ENCODE measurements at places on chromosomes 5 and 9.
A peak's percentile ranks its signal among the peaks of the same experiment; 100 is the strongest.

DNA sequence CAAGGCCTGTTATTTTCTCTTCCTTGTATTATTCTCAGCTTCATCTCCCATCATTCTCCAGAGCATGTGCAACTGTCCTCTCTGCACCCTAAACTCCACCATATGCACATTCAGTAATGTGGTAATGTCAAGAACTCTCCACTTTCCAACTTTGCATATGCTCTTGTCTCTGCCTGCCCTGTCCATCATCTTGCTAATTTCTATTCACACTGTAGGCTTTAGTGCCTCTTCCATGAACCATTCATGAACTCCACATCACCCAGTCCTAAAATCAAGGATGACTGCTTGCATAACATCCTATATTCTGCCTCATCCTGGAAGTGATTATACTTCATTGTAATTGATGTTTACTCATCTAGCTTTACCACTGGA lies 354.8 kb downstream of the PDE4D start:
- no peak for DNase-seq

- no peak for DNase-seq
These were observed 105.4 kb upstream of the TBCA start for GRCh38 chr5:77881528-77881927.

- DNase-seq = no peak
These were observed 172.8 kb downstream of the RFK start for GRCh38 chr9:76221423-76221822.

GRCh38 chr9:122396614-122397148 lies 25.9 kb downstream of the PTGS1 start:
- DNase-seq = no peak

- no peak for DNase-seq
These were observed 44.7 kb upstream of the AKNA start for GRCh38 chr9:114432323-114433067.

- no peak for DNase-seq
These were observed 250.6 kb downstream of the ARRDC3 start for GRCh38 chr5:91132550-91132949.

DNA sequence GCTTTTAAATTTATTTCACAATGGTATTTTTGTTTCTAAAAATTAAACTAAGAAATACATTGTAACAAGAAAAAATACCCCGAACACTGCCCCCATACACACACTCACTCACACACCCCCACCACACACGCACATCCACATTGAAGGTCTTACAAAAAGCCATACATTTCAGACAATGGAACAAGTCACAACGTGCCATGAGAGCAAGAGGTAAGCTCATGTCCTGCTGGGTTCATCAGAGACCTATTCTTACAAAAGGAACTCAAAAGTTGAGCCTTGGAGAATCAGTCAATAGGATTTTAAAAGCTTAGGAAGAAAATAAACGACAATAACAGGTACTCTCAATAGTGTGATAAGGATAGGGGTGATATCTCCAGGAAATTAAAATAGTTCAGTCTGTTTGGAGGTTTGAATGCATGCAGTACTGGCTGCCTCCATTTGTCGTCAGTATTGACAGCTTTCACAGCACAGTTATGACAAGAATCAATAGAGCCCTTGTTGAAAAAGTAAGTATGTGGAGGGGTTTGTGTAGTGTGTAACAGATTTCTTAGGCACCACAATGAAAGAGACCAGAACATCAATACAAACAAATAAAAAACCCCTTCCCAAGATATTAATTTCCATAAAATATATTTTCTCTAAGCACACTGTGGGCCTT lies 1826.2 kb upstream of the CDH6 start:
- DNase-seq = no peak

DNA sequence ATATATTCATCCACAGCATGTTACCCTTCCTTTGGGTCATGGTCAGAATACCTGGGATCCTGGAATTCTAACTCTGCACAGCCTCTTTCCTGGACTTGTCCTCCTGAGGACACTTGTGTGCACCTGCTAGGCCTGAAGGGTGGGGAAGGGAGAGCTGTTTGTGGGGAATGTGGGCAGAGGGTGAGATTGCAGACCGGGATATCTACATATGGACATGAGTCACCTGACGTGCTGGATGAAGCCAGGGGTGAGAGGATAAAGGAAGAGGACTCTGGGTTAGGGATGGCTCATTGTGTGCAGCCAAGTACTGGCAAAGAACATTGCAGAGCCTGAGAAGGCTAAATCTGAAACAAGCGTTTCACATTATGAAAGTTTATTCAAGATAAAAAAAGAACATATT lies 241.4 kb upstream of the RPS23 start:
- no peak for DNase-seq

DNA sequence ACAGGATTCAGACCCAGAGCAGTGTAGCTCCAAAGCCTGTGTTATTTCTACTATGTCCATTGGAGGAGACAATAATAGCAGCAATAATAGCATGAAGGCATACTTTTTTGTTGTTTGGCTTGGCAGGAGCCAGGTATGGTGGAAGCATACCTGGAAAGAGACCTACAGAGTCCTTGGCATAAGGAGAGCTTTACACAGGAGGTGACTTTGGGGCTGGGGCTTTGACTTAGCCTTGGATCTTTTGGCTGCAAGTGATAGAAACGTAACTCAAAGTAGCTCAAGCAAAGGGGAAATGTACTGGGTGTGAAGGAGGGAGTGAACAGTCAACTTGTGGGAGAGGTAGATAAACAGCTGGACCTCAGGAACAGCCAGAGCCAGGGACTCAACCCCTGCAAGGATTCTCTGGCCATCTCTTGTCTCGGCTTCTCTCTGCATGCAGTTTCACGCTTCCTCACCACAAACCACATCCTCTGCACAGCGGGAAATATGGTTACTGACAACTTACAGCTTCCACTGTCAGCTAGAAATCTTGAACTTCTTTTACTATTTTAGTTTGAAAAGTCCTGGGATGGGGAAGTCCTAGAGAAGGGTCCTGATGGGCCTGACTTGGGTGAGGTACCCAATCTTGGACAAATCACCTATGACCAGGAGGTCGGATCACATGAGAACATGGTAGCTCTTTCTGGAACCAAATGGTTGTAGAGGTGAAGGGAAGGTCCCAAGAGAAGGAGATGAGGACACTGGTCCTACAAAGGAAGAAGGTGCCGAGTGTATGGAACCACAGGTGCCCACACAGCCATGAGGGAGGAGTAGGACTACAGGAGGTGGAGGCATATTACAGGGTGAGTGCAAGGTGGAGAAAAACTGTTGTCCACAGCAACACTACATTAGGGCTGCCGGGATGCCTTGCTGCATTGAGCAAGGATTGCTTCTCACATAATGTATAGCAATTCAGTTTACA lies 47.0 kb upstream of the TGFBR1 start:
- DNase-seq = peak; percentile 97

- peak; percentile 27 for DNase-seq
These were observed 363.8 kb downstream of the ARL15 start for GRCh38 chr5:53946405-53947100.

- DNase-seq = no peak
These were observed 8.8 kb upstream of the RICTOR start for GRCh38 chr5:39082995-39083394.

DNA sequence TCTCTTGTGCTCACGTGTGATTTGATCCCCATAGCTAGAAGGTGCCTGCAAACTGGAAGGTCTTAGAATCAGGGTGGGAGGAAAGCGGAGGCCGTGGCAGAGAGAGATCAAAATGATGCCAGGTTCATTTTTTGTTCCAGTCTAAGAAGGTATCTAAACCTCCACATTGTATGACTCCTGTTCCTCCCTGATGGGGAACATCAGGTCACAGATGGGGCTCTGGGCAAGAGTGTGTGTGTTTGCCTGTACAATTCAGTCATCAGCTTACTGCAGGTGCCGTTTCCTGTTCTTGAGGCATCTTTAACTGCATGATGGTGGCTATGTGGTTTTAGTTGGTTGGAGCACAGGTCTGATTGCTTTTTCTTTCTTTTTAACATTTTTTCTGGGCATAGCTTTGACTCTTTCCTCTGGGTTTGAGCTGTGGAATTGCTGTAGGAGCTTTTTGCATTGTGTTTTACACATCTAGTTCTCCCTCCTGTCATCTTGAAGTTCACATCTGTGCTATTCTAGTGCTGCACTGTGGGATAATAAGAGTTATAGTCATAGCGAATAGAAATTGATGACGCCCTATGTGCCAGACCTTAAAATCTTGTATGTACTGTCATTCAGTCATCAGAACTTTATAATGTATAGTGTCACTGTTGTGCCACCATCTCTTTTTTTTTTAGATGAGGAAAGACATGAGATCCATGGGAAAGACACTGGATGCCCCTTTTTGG lies 30.8 kb downstream of the ARHGAP26 start:
- no peak for DNase-seq

DNA sequence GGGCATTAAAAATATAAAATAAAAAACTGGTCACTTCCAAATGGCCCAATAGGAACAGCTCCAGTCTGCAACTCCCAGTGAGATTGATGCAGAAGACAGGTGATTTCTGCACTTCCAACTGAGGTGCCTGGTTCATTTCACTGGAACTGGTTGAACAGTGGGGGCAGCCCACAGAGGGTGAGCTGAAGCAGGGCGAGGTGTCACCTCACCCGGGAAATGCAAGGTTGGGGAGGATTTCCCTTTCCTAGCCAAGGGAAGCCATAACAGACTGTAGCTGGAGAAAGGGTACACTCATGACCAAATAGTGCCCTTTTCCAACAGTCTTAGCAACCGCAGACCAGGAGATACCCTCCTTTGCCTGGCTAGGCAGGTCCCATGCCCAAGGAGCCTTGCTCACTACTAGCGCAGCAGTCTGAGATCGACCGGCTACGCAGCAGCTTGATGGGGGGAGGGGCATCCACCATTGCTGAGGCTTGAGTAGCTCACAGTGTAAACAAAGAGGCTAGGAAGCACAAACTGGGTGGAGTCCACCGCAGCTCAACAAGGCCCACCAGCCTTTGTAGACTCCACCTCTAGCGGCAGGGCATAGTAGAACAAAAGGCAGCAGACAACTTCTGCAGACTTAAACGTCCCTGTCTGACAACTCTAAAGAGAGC lies 12.7 kb downstream of the RLN1 start:
- DNase-seq = no peak

DNA sequence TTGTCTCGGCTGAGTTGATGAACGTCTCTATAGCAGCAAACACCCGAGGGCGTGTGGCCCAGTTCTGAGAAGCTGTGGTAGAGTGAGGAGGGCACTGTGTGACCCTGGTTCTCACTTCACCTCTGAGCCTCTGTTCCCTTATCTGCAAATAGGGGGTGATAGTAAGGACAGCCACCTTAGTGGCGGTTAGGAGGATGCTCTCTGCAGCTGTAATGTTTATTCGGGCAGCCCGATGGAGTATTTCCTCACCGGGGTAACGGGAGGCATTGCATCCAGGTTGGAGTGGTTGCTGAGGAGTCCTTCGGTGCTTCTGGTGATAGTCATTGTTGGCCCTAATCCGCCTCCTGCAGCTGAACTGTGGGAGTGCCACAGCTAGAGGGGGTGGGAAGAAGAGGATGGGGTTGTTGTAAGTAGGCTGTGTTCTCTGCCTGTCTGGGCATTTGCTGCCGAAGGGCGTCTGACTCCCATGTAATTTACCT lies 13.9 kb downstream of the PRRC2B start:
- DNase-seq = peak; percentile 29

DNA sequence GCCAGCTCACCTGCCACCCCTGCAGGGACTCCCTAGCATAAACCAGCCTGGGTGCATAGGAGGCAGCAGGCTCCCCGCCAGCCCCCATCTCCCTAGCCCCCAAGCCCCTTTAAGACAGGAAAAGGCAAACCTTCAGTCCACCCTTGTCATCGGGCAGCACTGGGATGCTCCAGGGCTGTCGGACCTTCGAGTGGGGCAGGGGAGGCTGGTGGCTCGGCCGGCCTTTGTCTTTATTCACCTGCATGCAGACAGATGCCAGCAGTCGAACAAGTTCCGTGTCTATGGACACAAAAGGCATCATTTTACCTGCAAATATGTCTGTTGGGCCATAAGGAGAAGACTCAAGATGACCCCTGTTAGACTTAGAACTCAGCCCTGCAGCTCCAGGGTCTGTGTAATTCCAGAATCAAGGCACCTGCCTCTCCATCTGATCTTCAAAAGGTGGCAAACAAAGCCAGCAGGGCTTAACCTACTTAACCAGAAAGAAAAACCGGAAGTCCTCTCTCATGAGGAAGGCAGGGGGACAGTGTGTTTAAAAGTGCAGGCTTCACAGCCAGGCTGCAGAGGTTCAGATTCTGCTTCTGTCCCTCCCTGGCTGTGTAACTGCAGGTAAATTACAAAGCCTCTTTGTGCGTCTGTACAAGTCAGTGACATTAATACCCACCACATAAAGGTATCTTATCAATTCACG lies 16.2 kb downstream of the ANKS6 start:
- no peak for DNase-seq

- peak; percentile 68 for DNase-seq
These were observed 35.8 kb upstream of the SPRY4 start for GRCh38 chr5:142360607-142361120.

DNA sequence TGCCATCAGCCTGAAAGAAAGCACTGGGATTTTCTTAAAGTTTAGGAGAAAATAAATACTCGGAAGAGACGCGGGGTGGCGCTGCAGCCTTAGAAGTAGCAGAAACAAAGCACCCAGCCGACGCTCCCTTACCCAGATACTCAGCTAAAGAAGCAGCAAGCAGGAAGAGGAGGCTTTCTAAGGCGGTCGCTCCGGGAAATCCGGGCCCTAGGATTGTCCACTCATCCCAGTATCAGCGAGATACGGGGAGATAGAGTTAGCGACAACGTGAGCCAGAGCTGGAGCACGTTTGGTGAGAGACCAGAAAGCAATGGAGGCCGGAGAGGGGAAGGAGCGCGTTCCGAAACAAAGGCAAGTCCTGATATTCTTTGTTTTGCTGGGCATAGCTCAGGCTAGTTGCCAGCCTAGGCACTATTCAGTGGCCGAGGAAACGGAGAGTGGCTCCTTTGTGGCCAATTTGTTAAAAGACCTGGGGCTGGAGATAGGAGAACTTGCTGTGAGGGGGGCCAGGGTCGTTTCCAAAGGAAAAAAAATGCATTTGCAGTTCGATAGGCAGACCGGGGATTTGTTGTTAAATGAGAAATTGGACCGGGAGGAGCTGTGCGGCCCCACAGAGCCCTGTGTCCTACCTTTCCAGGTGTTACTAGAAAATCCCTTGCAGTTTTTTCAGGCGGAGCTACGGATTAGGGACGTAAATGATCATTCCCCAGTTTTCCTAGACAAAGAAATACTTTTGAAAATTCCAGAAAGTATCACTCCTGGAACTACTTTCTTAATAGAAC lies at the start of gene PCDHB2:
PCDHB2 (plus strand) TSS at position 135 of the 782 bp plus-strand sequence; CDS start at position 311, 176 bp downstream.
- peak; percentile 68 for DNase-seq

DNA sequence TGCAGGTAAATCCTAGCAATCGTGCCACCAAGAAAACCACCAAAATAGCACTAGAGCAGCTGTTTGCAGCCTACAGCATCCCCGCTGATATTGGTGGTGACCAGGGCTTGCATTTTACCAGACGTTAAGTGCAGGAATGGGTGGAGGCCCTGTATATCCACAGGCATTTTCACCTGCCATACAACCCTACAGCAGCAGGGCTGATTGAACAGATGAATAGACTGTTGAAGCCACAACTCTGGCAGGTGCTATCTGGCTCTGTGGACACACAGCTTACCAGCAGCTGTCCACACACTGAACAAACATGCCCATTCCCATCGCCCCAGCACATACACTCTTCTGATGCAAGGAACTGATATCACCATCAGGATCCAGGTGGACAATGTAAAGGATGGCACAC lies 154.5 kb upstream of the APC start:
- DNase-seq = no peak
